ENCODE measurements at places on chromosomes 6 and 20. TPM values are rescaled to one million over a fixed set of nuclear protein-coding genes. Genes with fewer than 3 reads are reported as not detected.

The LYRM4 gene
- 30.6 TPM for total RNA-seq

The TTPAL gene
- total RNA-seq: 19.8 TPM

The L3MBTL3 gene
- 9.9 TPM for total RNA-seq

The MUC22 gene
- total RNA-seq: not detected

The ZNF334 gene
- 0.90 TPM for total RNA-seq

The CCM2L gene
- 10.4 TPM for total RNA-seq

The CLIC5 gene
- 8.2 TPM for total RNA-seq

The TSHZ2 gene
- total RNA-seq: 60.5 TPM

The WFDC12 gene
- not detected for total RNA-seq

The SMLR1 gene
- total RNA-seq: not detected

The WFDC2 gene
- not detected for total RNA-seq

The CD40 gene
- total RNA-seq: 17.3 TPM

The BHLHE23 gene
- not detected for total RNA-seq

The RAET1L gene
- total RNA-seq: not detected

The OOEP gene
- total RNA-seq: not detected

The ID4 gene
- 203 TPM for total RNA-seq

The EYA2 gene
- total RNA-seq: 32.8 TPM

The FOXQ1 gene
- total RNA-seq: not detected

The TRIM31 gene
- not detected for total RNA-seq

The TMEM244 gene
- total RNA-seq: not detected

The CAPN11 gene
- total RNA-seq: 2.4 TPM

The DDR1 gene
- 82.1 TPM for total RNA-seq

The TRERF1 gene
- total RNA-seq: 3.3 TPM

The TFAP2B gene
- not detected for total RNA-seq

The VEGFA gene
- 498 TPM for total RNA-seq

The PSORS1C1 gene
- 0.45 TPM for total RNA-seq

The ARMH2 gene
- not detected for total RNA-seq

The RNF144B gene
- 41.6 TPM for total RNA-seq

The SOX18 gene
- 70.5 TPM for total RNA-seq

The TSBP1 gene
- total RNA-seq: not detected

The BEND3 gene
- total RNA-seq: 3.4 TPM

The SRSF3 gene
- total RNA-seq: 214 TPM

The VSX1 gene
- total RNA-seq: not detected

The CGA gene
- total RNA-seq: not detected

The FAM83B gene
- total RNA-seq: not detected

The NR2E1 gene
- not detected for total RNA-seq

The LRRC1 gene
- total RNA-seq: 6.2 TPM

The ZNF184 gene
- 3.7 TPM for total RNA-seq

The SPATS1 gene
- not detected for total RNA-seq

The RPS6KA2 gene
- total RNA-seq: 45.2 TPM

The LGSN gene
- not detected for total RNA-seq

The RAMACL gene
- 3.2 TPM for total RNA-seq

Measured in mesenteric fat pad (tissue), 1 donor.